ENCODE measurements at places on chromosomes 2 and 18.
A peak's percentile ranks its signal among the peaks of the same experiment; 100 is the strongest.

- no peak for DNase-seq
Observed at GRCh38 chr2:207483477-207483876, 46.3 kb upstream of the CREB1 start.

- DNase-seq = no peak
Observed at GRCh38 chr2:1864981-1865421, 120.7 kb upstream of the PXDN start.

DNA sequence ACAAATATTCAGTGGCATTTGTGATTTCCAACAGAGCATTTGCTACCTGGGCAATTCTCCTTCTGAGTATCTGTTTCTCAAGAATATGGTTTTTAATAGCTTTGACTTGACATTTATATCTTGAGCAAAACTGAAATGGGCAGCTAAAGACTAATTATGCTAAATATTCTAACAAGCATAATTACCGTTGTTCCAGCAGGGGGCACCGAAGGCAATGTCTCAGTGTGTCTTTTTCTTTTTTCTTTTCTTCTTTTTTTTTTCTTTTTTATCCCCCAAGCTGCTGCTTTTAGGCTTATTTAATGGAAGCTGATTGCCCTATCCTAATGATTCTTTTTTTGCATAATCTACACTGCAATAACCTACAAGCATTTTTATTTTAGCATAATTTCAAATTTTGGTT lies 138.9 kb upstream of the NABP1 start:
- DNase-seq = peak; percentile 31

- no peak for DNase-seq
Observed at GRCh38 chr18:80106482-80107051, 2.5 kb upstream of the ADNP2 start.

GRCh38 chr2:100934504-100935371 lies 67.4 kb upstream of the RPL31 start:
- no peak for DNase-seq

DNA sequence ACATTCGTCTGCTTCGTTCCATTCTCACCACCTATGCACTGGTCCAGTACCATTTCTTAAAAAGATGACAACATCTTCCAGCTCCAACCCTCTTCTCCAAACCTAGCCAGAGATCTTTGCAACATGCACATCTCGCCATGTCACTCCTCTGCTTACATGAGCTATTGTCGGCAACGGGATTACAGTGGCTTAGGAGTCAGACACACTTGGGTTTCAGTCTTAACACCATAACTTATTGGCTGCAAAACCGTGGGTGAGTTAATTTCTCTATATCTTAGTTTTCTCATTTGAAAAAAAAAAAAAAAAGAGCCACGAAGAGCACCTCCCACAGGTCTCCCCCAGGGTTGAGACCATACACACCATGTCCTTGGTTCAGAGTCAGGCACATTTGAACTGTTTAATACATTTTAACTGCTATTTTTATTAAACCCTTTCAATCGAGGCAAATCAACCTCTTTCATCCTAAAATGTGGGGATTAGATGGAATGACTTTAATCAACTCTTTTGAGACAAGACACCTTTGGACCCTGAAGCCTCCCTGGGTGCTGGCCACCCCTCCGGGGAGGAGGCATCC lies 889 bp downstream of the ANKRD29 start:
- DNase-seq = no peak

DNA sequence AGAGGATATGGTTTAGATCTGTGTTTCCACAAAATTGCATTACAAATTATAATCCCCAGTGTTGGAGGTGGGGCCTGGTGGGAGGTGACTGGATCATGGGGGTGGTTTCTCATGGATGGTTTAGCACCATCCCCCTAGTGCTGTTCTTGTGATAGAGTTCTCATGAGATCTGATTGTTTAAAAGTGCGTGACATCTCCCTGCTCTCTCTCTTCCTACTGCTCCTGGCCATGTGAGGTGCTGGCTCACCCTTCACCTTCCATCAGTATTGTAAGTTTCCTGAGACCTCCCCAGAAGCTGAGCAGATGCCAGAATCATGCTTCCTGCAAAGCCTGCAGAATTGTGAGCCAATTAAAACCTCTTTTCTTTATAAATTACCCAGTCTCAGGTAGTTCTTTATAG lies 33.1 kb downstream of the LHCGR start:
- no peak for DNase-seq

DNA sequence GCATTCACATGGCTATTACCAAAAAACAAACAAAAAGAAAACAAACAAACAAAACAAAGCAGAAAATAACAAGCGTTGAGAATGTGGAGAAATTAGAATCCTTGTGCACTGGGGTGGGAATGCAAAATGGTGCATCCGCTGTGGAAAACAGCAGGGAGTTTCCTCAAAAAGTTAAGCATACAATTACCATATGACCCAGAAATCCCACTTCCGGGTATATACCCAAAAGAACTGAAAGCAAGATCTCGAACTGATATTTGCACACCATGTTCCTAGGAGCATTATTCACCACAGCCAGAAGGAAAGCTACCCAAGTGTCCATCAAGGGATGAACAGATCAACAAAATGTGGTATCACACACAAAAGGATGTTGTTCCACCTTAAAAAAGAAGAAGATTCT lies 17.9 kb upstream of the TEX51 start:
- no peak for DNase-seq

- DNase-seq = no peak
Observed at GRCh38 chr2:186757009-186757408, 63.1 kb downstream of the FAM171B start.

- no peak for DNase-seq
Observed at GRCh38 chr2:200226451-200227426, 79.8 kb upstream of the SPATS2L start.

DNA sequence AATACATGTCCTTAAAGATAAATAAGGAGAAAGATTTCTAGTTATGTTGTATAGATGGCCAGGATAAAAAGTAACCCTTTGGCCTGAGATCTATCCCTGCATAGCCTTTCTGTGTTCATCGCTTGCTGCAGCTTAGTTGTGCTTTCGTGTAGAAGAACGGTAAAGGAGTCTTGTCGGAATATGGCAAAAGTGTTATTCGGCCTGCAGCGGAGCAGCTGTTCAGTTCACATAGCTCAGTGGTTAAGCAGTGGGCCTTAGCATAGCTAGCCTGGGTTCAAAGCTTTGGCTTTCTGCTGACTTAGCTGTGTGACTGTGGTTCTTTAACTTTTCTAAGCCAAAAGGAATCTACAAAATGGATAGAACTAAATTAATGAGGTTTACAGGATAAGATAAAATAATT lies 55.4 kb downstream of the MALT1 start:
- DNase-seq = no peak

- no peak for DNase-seq
Observed at GRCh38 chr2:162579986-162580385, 236.1 kb downstream of the GCA start.

GRCh38 chr2:100418406-100418962 lies 1.0 kb upstream of the CHST10 start:
- no peak for DNase-seq

- no peak for DNase-seq
Observed at GRCh38 chr2:189500456-189501160, 59.3 kb downstream of the WDR75 start.

GRCh38 chr18:25786758-25787157 lies 303.7 kb downstream of the SS18 start:
- DNase-seq = no peak

GRCh38 chr2:136104977-136105376 lies 13.0 kb downstream of the CXCR4 start:
- no peak for DNase-seq

DNA sequence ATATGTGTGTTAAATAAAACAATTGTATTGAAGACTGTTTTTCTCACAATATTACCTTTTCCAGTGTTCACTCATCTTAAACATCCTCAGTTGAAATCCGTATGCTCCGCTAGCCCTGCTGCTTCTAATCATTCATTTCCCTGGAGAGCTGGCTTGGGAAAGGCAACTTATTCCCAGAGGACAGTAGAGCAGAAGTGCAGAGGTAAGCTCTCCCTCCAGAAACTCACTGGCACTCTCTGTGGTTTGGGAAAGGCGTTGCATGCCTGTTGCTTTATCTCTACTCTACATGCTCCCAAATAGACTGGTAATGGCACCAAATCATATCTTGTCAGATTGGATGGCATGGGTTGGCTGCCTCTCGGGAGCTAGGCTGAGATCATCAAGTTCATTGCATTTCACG lies 117.1 kb upstream of the BOD1L2 start:
- DNase-seq = no peak

DNA sequence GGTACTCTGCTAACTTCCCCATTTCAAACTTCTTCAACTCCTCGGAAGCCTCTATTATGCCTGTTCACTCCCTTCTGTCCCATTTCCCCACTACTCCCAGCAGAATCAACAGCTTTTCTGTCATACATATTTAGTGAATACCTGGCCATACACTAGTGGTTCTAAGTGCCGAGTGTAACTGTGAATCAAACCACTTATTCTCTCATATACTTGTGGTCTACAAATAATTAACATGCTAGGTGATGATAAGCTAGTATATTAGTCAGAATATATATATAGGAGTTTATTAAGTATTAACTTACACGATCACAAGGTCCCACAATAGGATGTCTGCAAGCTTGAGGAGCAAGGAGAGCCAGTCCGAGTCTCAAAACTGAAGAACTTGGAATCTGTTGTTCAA lies 150.7 kb downstream of the CCDC102B start:
- DNase-seq = no peak

GRCh38 chr2:184524551-184525382 lies 73.6 kb upstream of the ZNF804A start:
- no peak for DNase-seq

DNA sequence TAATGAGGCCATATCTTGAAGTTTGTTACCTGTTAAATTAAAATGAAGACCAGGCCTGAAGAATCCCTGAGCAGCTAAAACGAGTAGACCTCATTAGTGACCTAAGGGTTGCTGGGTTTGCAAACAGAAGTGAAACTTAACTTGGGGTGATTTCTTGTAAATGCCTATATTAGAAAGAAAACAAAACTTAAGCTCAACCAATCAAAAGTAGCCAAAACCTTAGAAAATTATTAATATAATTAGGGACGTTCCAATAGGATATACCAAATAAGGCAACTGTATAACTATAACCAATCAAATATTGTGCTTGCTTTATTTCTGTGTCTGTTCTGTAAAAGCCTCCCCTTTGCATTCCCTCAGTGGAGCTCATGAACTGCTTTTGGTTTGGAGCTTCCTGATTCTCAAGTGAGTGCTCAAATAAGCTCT lies 137.9 kb upstream of the VRK2 start:
- no peak for DNase-seq

- DNase-seq = no peak
Observed at GRCh38 chr2:28593160-28593755, 97.4 kb downstream of the PLB1 start.

DNA sequence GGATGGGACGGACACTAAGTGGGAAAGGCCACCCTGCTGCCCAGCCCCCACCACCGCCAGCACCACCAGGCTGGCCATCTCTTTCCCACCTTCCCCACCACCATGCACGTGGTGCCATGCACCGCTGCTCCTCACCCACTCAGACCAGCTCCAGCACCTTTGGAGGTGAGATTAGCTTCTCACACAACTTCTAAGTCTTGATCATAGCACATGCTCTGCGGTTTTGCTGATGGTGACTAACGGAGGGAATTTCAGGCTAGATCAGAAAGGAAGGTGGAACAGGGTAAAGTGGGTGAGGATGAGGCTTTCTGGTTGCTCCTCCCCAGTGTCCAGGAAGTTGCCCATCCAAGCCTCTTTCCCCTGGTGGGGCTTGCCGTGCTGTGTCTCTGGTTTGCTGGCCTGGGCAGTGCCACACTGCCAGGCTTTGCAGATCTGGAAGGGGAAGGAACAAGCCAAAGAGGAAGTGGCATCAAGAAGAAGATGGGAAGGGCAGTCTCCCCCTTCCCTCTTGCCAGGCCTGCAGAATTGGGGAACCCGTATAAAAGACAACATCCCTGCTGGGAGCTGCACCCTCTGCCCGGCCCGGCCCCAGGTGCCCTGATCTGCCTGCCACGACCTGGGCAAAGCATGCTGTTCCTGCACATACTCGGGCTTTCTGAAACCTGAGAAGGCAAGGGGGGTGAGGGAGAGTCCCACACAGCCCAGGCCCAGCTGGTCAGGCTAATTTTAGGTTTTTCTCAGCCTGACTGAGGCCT lies 44.3 kb upstream of the CAB39 start:
- peak; percentile 81 for DNase-seq

GRCh38 chr2:132252894-132253264 lies 91.1 kb upstream of the ANKRD30BL start:
- no peak for DNase-seq

GRCh38 chr2:162210385-162210784 lies 32.9 kb downstream of the FAP start:
- no peak for DNase-seq

DNA sequence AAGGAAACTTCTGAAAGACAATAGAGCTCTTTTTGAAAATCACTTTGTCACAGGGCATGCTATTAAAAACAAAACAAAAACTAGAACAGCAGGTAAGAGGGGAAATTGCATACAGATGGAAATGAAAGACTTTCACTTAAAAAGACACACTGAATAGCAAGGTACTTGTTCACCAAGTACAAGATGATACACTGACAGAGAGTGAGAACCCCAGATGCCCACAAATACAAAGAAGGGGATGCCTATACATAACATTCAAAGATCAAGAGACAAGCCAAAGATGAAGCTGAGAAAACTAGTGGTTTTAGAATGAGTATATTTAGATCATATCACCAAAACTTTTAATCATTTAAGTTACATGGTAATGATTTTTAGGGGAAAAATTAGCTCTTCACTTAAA lies 60.7 kb downstream of the ASXL2 start:
- DNase-seq = peak; percentile 87

GRCh38 chr2:25664183-25664964 lies 9.0 kb downstream of the DTNB start:
- DNase-seq = peak; percentile 16

GRCh38 chr2:45171136-45171501 lies 161.9 kb upstream of the SIX2 start:
- DNase-seq = no peak

DNA sequence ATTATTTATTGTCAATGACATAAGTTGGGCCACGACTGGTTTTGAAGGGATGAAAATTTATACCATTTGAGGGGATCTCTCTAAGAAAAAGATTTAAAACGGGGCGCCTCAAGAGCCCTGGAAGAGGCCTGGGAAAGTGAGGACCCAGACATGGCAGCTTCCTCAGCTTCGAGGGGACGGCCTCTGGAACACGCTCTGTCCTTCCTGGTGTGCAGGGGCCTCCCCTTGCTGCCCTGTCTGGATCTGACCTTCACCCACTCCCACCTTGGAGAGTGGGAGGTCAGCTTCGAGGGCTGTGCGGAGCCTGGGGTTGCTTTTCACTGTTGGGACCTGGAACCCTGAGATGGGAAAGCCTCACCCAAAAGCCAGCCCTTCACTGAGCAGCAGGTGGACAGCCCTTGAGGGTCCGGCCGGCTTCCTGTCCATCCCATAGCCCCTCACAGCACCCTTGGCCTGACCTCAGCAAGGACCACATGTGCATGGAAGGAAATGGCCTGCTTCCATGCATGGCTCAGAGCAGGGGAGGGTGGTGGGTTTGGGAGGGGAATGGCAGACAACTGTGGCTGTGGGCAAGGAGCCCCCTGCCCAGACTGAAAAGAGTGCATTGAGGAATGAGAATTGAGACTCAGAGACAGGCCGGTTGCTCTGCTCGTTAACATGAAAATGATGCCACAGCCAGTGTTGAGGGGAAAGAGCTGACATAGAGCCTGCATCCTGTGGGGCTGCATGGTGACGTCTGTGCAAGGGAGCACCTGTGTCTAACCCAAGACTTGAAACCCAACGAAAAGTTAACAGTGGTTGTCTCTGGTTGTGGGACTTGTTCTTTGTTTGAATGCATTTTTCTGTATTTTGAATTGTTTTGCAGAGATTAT lies 16.3 kb downstream of the FBLN7 start:
- DNase-seq = no peak

- peak; percentile 67 for DNase-seq
Observed at GRCh38 chr2:215949991-215950404, 63.4 kb downstream of the MREG start.

GRCh38 chr18:474416-474815 lies 26.1 kb downstream of the COLEC12 start:
- no peak for DNase-seq
